ENCODE measurements at places on chromosomes 1 and 21.

DNA sequence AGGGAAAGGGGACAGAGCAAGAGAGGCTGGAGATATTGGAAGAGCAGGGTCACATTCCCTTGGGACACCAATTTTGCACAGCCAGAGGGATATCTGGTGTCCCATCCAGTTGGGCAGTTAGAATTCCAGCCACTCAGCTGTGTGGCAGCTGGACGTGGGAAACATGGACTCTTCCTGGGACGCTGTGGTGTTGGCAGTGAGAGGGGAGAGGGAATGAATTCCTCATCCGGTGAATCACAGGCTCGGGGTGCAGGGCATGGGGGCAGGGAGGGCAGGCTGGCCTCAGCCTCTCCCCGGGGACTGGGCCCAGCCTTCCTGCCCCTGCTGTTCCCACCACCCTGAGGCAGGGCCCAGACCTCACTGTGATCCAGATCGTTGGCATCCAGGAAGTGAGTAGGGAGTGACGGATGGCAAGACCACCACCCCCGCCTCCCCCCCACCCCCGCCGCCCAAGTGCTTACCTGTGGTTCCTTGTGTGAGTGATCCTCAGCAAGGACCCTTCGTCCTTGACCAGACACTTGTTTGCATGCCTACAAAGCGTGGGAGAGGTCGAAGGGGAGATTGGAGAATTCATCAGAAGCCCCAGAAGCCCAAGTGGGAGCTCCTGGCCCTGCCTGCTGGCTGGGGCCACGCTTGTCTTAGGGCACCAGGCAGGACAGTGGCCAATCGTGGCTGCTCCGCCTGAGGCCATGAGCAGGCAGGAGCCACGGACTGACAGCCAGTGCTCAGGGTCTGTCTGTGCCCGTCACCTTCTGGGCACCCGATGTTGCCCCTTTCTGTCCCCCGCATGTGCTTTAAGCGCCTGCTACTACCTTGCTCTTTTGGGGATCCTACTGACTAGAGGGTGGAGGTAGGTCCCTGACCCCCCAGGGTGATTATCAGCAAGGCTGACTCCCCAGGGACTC is 8.7 kb downstream of the WNT3A start:
- peak; percentile 17 for DNase-seq

- peak; percentile 66 for DNase-seq
Observed at GRCh38 chr21:33078907-33079582, 9.1 kb downstream of the OLIG1 start.

GRCh38 chr1:40818264-40818961 is 34.8 kb downstream of the KCNQ4 start:
- DNase-seq = no peak

DNA sequence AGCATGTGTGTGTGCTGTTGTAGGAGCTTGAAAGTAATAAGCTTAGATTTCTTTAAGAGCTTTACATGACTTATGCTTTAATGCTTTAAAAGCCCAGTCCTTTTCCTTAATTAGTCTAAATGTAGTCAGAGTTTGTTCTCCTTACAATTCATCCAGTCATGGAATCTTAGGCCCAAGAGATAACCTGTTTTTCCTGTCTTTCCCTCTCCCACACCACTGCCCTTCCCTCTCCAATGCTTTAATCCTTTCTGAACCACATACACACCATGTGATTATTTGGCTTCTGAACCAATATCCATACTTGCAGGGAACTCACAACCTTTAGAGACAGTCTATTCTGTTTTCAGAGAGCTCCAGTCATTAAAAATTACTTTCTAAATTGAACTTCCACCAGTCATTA is 37.6 kb downstream of the ALG6 start:
- no peak for DNase-seq

GRCh38 chr1:188769936-188770335 is 1707.7 kb downstream of the BRINP3 start:
- DNase-seq = no peak

- peak; percentile 56 for DNase-seq
Observed at GRCh38 chr1:8348777-8349472, 31.0 kb downstream of the SLC45A1 start.

- DNase-seq = no peak
Observed at GRCh38 chr1:41410462-41410861, 49.2 kb downstream of the FOXO6 start.

- DNase-seq = peak; percentile 48
Observed at GRCh38 chr1:1889847-1890505, 911 bp downstream of the GNB1 start.

- DNase-seq = peak; percentile 38
Observed at GRCh38 chr1:202291961-202292712, 49.6 kb downstream of the UBE2T start.

- DNase-seq = no peak
Observed at GRCh38 chr1:232690285-232690935, 60.5 kb upstream of the SIPA1L2 start.

GRCh38 chr1:219374636-219375035 is 201.0 kb downstream of the LYPLAL1 start:
- DNase-seq = no peak

- DNase-seq = no peak
Observed at GRCh38 chr1:242787968-242788367, 263.5 kb upstream of the PLD5 start.

- DNase-seq = no peak
Observed at GRCh38 chr1:187034501-187034900, 205.8 kb downstream of the PLA2G4A start.

DNA sequence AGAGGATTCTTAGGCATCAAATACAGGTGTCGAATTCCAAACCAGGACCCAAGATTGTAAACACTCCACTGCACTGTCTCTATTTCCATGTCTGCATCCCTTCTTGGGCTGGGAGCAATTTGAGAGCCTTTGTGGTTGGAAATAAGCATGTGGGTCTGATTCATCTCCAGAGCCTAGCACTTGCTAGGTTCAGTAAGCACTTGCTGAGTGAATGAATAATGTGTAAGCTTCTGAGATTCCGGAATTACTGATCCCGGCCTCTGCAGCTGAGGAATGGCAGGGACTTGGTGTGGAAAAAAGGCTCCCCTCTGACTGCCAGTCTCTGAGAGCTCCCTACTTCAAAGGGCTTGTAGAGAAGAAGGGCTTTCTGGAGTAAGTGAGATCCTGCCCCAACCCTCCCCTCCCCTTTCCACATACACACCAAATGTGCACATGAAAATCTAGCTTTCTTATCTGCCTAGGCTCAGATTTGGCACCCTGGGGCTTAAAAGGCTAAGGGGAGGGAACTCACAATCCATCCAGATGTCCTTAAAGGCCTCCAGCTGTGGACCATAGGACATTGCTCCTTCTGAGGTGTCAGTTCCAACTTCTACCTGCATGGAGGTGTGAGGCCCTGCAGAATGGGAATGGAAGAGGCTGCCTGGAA is 39.6 kb upstream of the TRABD2B start:
- DNase-seq = no peak

- no peak for DNase-seq
Observed at GRCh38 chr1:17768651-17769241, 13.6 kb downstream of the ACTL8 start.

GRCh38 chr1:54310439-54311328 is 95.5 kb downstream of the SSBP3 start:
- no peak for DNase-seq

- DNase-seq = no peak
Observed at GRCh38 chr1:153899509-153899908, 23.3 kb downstream of the GATAD2B start.

GRCh38 chr1:232084584-232085223 is 458.1 kb downstream of the DISC1 start:
- peak; percentile 1 for DNase-seq

GRCh38 chr1:109543988-109544735 is 4.3 kb upstream of the GNAI3 start:
- DNase-seq = no peak

DNA sequence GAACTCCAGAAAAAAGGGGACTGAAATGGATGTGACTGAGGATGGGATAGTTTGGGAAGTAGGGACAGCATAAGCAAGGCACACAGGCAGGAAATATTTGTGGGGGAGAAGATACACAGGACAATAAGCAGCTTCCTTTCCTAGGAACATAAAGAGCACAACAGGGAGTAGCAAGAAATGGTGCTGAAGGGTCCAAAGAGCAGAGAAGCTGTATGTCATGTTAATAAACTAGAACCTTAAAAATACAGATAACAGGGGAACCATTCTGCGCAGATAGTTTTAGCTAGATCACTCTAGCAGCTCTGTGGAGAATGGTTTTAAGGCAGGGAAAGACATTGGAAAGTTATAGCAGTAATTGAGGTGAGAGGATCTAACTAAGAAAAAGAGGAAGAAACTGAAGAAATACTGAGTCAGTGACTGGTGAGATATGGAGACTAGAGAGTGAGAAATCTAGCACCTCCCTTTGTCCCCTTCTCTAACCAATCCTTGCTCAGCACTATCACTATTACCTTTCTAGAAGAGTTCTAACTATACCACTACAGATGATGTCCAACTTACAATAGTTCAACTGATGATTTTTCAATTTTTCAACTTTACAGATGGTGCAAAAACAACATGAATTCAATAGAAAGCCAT is 95.0 kb downstream of the CDC42BPA start:
- no peak for DNase-seq

DNA sequence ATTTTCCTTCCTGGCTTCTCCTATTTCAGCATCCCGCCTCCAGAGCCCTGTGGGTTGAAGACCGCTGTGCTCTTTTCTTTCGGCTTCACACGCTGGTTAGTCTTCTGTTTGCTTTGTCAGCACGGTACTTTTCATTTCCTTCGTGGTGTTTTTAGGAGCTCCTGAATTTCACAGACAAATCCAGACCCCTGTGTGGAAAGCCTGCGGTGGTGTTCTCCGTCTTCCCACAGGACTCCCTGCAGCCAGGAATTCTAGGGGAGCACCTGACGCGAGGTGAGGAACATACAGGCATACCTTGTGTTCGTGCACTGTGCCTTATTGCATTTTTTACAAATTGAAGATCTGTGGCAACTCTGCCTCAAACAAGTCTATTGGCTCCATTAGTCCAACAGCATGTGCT is 210.2 kb upstream of the MAP1LC3C start:
- no peak for DNase-seq

GRCh38 chr1:206737729-206738201 is 32.8 kb upstream of the IL19 start:
- no peak for DNase-seq

- peak; percentile 87 for DNase-seq
Observed at GRCh38 chr1:22689505-22689904, 21.1 kb upstream of the EPHB2 start.

- DNase-seq = no peak
Observed at GRCh38 chr1:212677573-212677972, 22.1 kb downstream of the BATF3 start.

DNA sequence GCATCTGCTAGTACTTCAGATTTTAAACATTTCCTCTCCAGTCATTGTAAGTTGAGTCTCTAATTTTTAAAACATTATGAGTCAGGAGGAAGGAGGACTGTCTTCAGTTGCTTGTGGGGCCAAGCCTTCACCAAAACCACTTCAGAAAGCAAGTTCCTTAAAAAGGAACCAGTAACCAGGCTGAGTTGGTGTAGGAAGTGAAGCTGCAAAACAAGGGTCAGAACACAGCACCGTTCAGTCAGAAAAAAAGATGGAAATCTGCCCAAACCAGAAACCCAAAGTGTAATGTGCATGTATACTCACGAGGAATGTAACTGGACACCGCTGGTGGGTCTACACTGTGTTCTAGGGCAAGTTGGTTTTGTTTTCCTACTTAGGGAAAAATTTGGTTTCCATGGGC is 402.1 kb downstream of the SETD4 start:
- DNase-seq = no peak

DNA sequence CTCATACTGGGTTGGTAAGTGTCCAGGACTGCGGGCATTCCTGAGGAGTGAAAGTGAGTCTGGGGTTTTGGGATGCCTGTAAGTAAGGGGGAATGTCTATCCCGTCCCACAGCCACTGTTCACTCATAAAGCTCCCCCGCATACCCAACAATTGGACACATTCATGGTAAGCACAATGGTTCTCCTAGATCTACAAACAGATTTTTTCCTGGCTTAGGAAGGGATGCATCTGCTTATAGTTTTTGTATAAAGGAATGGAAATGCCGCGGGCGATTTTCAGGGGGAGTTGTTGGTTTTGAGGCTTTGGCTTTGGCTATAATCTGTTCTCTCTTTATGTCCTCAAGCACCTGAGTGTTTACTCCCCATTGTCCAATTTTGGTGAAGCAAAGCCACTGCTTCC is 7.1 kb downstream of the ERVH48-1 start:
- DNase-seq = no peak

DNA sequence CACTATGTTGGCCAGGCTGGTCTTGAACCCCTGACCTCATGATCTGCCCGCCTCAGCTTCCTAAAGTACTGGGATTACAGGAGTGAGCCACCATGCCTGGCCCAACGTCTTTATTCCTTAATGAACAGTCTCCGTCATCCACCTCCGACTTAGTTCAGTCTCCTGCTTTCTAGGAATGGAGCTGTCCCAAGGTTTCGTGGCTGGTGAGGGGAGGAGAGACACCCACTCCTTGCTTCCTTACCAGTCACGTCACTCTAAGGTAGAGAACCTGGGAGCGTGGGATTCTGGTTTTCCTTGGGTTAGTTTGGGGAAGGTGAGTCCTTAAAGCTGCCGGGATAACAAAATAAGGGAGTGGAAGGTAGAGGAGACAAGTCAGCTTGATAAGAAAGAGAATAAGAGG is 55.0 kb upstream of the ATP2B4 start:
- DNase-seq = no peak

GRCh38 chr21:33924766-33925100 is 9.1 kb upstream of the ATP5PO start:
- DNase-seq = no peak

DNA sequence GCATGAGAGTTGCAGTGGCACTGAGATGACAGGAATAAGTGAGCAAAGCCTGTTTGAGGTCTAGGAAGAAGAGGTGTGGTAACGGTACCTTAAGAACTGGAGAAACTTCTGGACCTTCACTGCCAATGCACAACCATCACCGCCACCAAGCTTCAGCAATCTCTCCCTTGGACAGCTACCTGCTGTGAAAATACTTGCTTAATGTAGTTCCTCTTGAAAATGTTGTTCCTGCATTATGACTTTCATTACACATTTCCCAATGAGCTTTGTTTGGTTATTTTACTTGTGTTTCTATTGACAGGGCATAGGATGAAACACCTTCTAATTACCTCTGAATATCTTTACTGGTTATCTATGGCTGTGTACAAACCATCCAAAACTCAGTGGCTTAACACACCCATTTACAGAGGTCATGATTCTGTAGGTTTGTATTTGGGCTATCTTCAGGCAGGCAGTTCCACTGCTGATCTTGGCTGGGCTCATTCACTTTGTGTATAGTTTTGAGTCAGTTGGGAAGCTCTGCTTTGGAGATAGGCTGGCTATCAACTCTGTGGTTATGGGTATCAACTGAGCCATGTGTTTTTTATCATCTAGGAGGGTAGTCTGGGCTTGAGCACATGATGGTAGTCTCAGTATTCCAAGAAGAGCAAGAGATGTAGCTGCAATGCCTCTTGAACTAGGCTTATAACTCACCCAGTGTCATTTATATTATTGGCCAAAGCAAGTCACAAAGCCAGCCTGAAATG is 149.4 kb downstream of the ELAVL4 start:
- no peak for DNase-seq

- DNase-seq = no peak
Observed at GRCh38 chr1:77040826-77041225, 173.5 kb downstream of the ST6GALNAC5 start.

DNA sequence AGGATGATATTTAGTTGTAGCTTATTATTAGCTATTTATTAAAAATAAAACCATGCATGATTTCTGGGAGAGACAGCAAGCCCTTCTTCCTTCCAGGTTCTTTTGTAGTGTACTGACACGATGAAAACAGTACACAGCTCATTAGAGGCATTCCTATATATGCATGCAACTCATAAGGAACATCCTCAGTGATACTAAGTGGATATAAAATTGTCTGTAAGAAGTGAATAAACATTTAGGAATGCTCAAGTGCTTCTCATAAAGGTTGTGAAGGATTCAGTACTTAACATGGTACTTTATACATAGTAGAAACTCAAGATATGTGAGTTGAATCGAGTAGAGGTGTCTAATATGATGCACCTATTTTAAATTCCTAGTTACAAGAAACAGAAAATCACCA is 287.7 kb downstream of the SDCCAG8 start:
- DNase-seq = no peak
